HT-29 (cell line): ENCODE measurements at places on chromosomes 13 and 19.

GRCh38 chr13:76222511-76222910, 586.4 kb downstream of the LMO7 start:
- no peak for DNase-seq

GRCh38 chr19:19480688-19481087, 34.7 kb downstream of the TSSK6 start:
- DNase-seq = no peak

DNA sequence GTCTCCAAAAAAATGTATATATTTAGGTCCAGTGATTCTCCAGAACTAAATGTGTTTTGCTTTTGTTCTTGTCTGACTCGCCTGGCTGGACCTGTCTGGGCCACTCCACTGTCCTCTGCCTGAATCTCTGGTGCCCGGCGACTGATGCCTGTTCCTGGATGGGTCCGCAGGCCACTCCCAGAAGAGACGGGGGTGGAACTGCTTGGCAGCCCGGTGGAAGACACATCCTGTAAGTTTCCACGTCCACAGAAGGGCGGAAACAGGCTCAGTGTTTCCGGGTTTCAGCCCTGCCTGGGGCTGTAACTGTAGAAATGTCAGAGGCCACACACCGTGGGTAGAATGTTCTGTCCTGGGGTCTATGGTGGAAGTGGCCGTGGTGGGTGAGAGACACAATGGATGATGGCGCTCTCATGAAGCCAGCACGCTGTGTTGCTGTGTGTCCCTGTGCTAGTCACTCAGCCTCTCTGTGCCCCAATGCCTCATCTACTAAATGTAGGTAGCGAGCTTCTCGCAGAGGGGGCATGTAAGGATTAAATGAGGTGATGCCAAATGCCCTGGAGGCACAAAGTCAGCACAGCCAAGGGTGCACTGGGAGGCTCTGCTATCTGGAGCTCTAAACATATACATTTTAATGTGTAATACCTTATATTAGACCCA, 22.0 kb downstream of the ATCAY start:
- no peak for DNase-seq

- DNase-seq = peak; percentile 42
Observed at GRCh38 chr19:32692727-32693061, 1.1 kb downstream of the NUDT19 start.

- peak; percentile 13 for DNase-seq
Observed at GRCh38 chr19:51467864-51468544, 9.8 kb upstream of the SIGLEC8 start.

- no peak for DNase-seq
Observed at GRCh38 chr13:39350461-39350881, 252.5 kb downstream of the LHFPL6 start.

DNA sequence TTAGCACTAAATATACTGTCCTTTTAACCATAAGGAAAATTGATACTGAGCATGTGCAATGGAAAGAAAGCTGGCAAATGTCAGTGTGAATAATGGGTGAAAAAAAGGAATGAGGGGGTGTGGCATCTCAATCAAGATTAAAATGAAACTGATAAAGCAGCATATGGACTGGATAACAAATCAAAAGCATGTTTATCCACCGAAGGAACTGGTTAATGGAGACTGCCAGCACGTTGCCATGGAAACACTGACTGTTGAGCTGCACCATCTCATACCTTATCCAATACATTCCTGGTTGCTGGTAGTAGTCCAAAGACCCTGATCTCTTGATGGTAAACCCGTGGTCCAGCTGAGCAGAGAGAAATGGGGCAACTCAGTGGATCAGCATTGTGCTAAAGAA, 311.4 kb upstream of the MAB21L1 start:
- DNase-seq = no peak
